Activated naive CD4-positive, alpha-beta T cell (primary cell): ENCODE measurements at places on chromosomes 6 and 20.

GRCh38 chr20:17036541-17036940 is 190.3 kb upstream of the PCSK2 start:
- DNase-seq: no peak

DNA sequence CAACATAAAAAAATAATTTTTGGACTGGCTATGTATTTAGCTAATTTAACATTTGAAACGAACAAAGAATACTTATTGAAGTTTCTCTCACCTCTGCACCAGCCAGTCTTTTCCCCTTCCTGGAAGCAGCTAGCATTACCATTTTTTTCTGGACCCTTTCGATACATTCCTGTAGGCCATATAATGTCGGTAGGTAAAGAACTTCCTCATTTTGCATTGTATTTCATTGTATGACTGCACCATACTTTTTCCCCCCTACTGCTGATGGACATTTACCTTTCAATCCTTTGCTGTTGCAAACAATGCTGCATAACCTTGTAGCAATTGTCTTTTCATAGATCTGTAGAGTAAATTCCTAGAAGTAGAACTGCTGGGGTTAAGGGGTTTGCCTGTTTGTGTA is 17.6 kb downstream of the CBFA2T2 start:
- DNase-seq: no peak

DNA sequence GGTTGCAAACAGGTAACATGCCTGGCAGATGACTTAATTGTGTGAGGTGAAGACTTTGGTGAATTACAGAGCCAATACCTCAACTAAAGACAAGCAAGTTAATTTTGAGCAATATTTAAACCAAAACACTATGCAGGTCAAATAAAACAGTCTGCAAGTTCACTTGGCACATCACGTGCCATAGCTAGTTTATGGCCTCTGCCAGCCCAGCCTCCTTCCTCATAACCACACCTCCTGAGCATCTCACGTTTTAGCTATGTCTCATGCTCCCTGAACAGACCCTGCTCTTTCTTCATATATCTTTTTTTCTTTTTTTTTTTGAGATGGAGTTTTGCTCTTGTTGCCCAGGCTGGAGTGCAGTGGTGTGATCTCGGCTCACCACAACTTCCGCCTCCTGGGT is 4.5 kb upstream of the CNBD2 start:
- no peak for DNase-seq

DNA sequence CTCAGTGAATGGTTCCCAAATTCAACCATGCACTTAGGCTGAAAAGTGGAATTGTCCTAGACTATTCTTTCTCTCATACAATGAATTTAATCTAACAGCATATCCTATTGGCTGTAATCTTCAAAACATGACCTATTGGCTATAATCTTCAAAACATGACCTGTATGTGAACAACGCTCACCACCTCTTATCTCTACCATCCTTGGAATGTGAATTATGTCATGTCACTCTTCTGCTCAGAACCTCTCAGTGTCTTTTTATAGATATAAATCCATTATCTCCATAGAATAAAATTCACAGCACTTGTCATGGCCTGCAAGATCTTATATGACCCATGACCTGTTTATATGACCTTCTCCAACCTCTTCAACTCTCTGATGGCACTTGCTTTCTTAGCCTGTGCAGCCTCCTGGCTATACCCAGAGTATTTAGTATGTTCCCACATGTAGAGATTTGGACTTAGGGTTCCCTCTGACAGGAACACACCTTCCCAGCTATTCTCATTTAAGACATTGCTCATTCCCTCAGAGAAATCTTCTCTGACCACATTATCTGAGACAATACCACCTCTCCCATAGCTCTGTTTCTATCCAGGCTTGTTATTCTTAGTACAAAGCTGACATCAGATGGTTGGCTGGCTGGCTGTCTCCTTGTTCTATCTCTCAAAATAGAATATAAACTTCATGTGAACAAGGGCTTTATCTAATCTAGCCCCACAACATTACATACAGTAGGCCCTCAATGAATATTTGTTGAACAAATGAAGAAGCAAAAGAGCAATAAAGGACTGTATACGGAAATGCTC is 275.0 kb upstream of the PREP start:
- no peak for DNase-seq

GRCh38 chr20:1595333-1595732 is 24.5 kb downstream of the SIRPB1 start:
- no peak for DNase-seq

DNA sequence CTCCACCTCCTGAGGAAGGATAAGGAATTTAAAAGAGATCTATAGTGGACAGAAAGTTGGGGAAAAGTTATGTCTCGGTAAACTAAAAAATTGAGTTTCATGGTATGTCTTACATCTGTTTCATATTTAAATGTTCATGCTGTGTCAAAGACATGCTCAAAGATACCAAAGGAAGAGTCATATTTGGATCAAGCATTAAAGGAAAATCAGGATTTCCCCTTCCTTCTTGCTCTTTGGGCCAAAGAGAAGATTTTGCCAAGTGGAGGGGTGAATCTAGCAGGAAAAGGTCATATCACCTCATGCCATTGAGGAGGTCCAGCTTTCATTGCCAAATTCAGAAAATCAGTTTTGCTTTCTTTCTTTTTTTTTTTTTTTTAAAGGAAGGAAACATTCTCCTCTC is 192.4 kb downstream of the OGFRL1 start:
- DNase-seq: no peak

DNA sequence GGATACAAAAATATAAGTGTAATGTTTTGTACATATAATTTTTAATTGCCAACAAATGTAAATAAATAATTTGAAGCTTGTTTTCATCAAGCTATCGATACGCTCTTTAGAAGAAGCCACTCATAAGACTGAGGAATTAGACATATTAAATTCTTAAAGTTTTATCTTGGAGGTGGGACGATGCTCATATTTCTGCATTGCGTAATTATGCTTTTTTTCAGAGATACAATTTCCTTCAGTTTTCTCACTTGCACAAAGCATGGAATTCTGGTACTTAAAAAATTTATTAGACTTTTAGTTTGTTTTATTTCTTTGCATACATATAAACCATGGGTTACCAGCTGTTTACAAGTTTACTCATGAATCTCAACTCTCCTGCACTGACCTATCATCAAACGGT is 980.0 kb downstream of the EYS start:
- no peak for DNase-seq

DNA sequence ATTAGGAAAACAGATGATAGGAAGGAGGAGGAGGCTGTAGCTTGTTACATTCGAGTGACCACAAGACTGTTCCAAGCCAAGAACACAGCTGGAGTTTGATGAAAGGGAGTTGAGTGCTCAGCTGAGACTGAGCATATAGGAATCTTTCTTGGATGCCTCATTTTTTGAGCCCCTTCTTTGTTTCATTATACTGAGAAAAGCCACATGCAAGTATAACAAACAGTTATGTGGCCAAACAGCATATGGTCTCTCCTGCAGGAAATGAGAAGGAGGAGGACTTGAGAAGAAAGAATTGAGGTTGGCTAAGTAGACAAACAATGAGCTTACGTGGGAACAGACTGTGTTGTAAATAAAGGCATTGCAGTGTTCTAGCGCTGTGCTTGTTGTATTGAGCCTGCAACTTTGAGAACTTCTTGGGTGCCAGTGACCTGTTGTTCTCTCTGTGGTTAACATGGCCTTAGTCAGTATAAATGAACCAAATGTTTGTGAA is 78.3 kb downstream of the AKAP7 start:
- no peak for DNase-seq

DNA sequence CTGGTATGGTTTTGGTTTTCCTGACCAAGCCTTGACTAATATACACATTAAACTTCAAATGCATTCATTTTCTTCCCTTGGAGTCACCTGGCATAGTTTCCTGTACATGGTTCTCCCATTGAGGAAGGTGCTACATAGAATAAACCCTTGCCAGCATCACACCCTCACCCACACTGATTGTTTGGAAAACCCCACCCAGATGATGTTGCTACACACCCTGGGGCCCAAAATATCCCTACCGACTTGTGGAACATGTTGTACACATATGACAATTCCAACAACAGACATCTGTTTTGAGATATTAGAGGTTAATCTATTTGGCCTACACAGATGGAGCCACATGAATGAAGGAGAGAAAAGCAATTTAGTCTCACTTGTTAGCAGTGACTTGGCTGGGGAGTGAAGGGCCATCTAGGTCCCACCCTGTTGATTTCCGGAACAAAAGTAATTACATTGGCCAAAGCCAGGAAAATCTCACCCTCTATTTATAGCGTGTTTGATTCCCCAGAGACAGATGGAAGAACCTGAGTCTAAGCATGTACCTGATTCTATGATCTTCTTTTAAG is 606.0 kb upstream of the BTBD3 start:
- DNase-seq: no peak

- no peak for DNase-seq
Measured at GRCh38 chr6:43178150-43178549, 3.8 kb upstream of the CUL9 start.

GRCh38 chr20:15642676-15643075 is 930.6 kb downstream of the KIF16B start:
- DNase-seq: no peak

GRCh38 chr20:9515741-9516233 is 1.4 kb downstream of the LAMP5 start:
- DNase-seq: no peak

DNA sequence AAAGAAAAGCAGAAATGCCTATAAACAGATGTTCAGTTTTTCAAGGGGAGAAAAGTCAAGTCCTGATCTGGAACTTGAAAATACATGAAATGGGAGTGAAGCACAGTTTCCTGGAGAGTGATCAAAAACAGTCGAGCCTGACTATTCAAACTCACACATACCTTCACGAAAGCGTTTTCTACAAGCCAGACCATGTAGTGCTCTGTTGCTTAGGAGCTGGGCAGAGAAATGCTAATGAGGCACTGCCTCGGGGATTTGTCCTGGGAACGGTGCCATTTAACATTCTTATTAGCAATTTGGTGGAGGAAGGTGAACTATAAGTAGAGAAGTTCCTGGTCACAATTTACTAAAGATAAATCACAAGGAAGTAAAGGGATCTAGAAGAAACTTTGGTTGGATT is 5.9 kb downstream of the NHSL1 start:
- no peak for DNase-seq
